ENCODE measurements at places on chromosomes 3 and 15.

DNA sequence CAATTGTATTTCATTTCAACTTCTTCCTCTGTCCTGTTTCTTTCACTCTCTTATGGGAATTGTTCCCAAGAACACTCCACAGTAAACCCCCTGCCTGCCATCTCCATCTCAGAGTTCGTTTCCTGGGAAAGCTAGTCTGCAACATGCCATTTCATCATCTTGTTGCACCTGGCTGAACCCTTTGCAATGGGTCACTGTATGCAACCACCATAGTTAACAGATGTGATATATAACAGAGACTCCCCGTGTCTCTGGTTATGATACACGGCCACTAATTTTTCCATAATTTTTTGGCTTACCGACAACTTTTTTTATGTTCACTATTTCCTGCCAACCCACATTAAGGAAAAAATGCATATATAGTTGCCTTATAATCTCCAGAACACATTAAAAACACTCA lies 95.5 kb downstream of the CHST2 start:
- no peak for DNase-seq

GRCh38 chr3:18989237-18989795 lies 159.0 kb upstream of the KCNH8 start:
- DNase-seq: no peak

- peak; percentile 20 for DNase-seq
Observed at GRCh38 chr3:39707314-39707909, 102.0 kb upstream of the MYRIP start.

- DNase-seq: no peak
Observed at GRCh38 chr3:197216914-197217313, 81.5 kb downstream of the DLG1 start.

DNA sequence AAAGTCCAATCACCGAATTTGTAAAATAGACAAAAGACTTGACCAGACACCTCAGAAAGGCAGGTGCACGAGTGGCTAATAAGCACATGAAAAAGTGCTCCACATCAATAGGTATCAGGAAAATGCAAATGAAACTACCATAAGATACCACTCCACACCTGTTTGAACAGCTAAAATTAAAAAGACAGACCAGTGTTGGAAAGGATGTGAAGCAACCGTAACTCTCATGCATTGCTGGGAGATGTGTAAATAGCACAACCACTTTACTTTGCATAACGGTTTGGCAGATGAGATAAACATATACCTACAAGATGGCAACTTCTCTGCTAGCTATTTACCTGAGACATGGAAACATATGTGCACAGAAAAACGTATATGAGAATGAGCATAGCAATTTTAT lies 56.9 kb downstream of the CADPS start:
- DNase-seq: no peak

- DNase-seq: no peak
Observed at GRCh38 chr3:59660376-59660775, 610.6 kb upstream of the CFAP20DC start.

Measured in smooth muscle cell of the brain vasculature (primary cell).